ENCODE measurements at places on chromosomes 1 and 21. TPM values are rescaled to one million over a fixed set of nuclear protein-coding genes. Genes with fewer than 3 reads are reported as not detected.
A peak's percentile ranks its signal among the peaks of the same experiment; 100 is the strongest.

TENT5C gene
- 13.7 TPM for total RNA-seq

DNA sequence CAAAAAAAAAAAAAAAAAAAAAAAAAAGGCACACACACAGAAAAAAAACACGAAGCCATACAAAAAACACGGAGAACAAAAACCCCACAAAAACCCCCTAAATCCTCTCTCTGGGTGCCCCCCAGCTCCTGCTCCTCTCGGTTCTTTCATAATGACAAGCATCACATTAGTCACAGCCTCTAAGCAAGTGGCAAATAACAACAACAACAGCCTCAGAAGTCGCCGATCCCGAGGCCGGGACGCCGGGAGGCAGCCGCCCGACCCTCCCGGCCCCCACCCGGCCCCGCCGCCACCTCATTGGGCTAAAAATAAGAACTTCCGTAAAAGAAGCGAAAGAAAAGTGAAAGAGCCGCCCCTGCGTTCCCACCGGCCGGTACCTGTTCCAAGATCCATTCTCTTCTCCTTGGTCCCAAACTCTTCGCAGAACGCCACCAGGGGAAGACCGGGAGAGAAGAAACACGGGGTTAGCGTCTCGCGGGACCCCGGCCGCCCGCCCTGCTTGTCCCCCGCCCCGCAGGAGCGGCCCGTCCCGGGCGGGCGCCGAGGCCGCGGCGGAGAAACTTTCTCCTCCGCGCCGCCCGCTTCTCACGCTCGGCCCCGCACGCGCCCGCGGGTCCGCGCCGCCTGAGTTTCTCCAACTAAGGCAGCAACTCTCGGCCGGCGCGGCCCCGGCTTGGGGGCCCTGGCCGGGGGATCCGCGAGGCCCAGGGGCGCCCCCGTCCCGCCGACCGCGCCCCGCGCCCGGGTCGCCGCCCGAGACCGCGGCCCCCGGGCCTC lies 102.8 kb downstream of the CASZ1 start:
- H3K4me3 ChIP-seq: peak overlapping the region; percentile 86
- peaks cover 12% of the 10 kb centered on the region for H3K27me3 ChIP-seq
- peak; percentile 43 for DNase-seq
- peaks cover 25% of the 10 kb centered on the region for H3K4me1 ChIP-seq
- no peaks in the 10 kb centered on the region for H3K36me3 ChIP-seq
- peak overlapping the region; percentile 93 for H3K27ac ChIP-seq

DNA sequence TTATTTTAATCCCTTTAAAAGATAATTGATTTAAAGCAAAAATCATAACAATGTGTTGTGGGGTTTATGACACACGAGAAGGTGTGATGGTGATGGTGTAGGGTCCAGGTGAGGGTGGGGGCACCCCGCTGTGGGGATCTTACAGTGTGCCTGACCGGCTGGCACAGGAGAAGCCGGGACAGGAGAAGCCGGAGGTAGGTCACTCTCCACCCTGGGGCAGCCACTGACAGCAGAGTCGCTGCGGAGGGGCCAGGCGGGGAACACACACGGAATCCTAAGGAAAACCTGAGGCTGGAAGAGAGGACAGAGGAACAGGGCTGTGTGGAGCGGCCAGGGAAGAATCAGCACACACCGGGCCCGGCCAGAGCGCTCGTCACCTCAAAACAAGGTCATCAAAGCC lies 4.3 kb upstream of the LRRC3 start:
- no peaks in the 10 kb centered on the region for H3K36me3 ChIP-seq
- H3K4me1 ChIP-seq: peaks cover 8% of the 10 kb centered on the region
- H3K27me3 ChIP-seq: peaks cover 40% of the 10 kb centered on the region
- no peak overlapping the region for H3K4me3 ChIP-seq

GRCh38 chr1:216476341-216476740 lies 53.1 kb upstream of the USH2A start:
- no peak overlapping the region for H3K27ac ChIP-seq
- no peaks in the 10 kb centered on the region for H3K36me3 ChIP-seq
- no peak overlapping the region for H3K4me3 ChIP-seq
- no peaks in the 10 kb centered on the region for H3K4me1 ChIP-seq
- DNase-seq: no peak
- H3K27me3 ChIP-seq: no peaks in the 10 kb centered on the region

- H3K27me3 ChIP-seq: no peaks in the 10 kb centered on the region
- no peak for DNase-seq
- no peaks in the 10 kb centered on the region for H3K4me1 ChIP-seq
- H3K36me3 ChIP-seq: peaks cover 32% of the 10 kb centered on the region
Measured at GRCh38 chr1:53249706-53250105, 11.4 kb upstream of the MAGOH start.

DNA sequence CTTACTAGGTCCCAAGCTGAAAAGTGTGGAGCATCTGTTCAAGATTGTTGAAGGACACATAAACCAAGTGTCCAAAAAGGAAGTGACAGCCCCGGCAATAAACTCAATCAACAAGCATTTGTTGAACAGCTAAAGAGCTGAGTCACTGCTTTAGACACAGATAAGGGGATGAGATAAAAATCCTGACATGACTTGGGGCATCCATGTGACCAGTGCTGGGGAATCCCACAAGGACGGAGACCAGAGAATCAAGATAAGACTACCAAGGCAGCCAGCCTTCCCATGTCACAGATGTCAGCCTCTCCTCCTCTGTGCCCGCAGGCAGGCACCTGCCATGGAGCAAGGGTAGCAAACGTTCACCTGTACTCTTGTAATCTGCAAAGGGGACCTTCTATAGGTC lies 118.6 kb upstream of the KAZN start:
- no peak overlapping the region for H3K4me3 ChIP-seq
- H3K27ac ChIP-seq: no peak overlapping the region
- H3K27me3 ChIP-seq: no peaks in the 10 kb centered on the region
- H3K36me3 ChIP-seq: no peaks in the 10 kb centered on the region

PADI2 gene
- 0.23 TPM for total RNA-seq

RAB25 gene
- not detected for total RNA-seq

DNA sequence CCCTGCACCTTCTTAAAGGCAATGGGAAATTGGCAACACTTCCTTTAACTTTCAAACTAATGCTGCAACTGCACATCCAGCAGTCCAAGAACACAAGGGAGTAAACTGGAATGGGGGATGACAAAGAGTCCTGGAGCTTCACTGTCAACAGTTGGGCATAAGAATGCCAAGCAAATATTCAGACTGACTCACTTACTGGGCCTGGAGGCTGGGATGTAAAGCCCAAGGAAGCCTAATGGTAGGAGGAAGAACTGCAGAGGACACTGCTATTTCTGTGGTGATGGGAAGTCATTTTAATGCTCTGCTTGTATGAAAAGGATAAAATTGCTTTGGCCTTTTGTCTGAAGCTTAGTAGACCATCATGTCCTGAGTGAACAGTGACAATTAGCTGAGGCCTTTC lies 15.7 kb upstream of the DMRTA2 start:
- H3K4me1 ChIP-seq: no peaks in the 10 kb centered on the region
- H3K27ac ChIP-seq: no peak overlapping the region
- peaks cover 24% of the 10 kb centered on the region for H3K36me3 ChIP-seq
- H3K4me3 ChIP-seq: no peak overlapping the region

DNA sequence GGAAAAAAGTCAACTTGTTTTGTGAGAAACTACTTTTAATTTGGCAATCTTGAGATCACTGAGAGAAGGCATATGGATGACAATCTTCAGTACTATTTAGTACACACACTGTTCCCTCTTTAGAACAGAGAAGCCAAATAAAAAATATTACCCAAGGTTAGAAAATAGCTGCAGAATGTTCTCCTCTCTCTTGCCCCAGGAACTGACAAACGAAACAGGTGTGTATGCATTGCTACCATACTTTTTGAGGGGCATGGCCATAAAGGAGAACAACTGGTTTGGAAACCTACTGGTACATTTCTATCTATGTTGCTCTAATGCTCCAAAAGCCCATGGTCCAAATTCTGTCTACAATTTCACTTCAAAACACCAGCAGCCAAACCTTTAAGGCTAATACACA lies 5.7 kb downstream of the TOR1AIP2 start:
- no peak for DNase-seq
- H3K4me1 ChIP-seq: peaks cover 40% of the 10 kb centered on the region
- H3K27me3 ChIP-seq: no peaks in the 10 kb centered on the region
- H3K36me3 ChIP-seq: peaks cover 27% of the 10 kb centered on the region
- no peak overlapping the region for H3K27ac ChIP-seq
- no peak overlapping the region for H3K4me3 ChIP-seq

GRCh38 chr1:89574621-89575020 lies 50.0 kb downstream of the LRRC8B start:
- peaks cover 3% of the 10 kb centered on the region for H3K4me1 ChIP-seq
- H3K4me3 ChIP-seq: no peak overlapping the region
- no peak for DNase-seq
- H3K27me3 ChIP-seq: no peaks in the 10 kb centered on the region
- peaks cover 55% of the 10 kb centered on the region for H3K36me3 ChIP-seq

RGS8 gene
- total RNA-seq: not detected

DNA sequence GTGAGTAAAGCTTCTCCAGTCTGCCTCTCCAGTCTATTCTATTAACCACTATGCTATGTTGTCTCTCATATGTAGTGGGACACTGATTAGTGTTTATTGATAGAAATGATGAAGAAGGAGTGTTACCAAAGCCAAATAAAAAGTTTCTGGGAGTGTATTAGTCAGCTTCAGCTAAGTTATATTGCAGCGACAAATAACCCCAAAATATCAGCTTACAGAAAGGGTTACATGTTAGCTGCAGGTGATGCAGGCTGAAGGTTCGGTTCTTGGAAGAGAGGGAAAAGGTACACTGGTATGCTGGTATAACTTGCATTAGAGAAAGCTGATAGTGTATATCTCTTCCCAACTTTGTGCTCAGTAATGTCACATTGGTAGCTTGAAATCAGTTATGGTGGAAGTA lies 10.6 kb upstream of the AK2 start:
- no peak for DNase-seq
- H3K4me3 ChIP-seq: no peak overlapping the region
- H3K27ac ChIP-seq: no peak overlapping the region
- peaks cover 2% of the 10 kb centered on the region for H3K36me3 ChIP-seq
- H3K27me3 ChIP-seq: peaks cover 15% of the 10 kb centered on the region
- peaks cover 19% of the 10 kb centered on the region for H3K4me1 ChIP-seq

GRCh38 chr1:84749427-84749826 lies 59.2 kb upstream of the SSX2IP start:
- DNase-seq: no peak
- H3K4me1 ChIP-seq: peaks cover 7% of the 10 kb centered on the region
- H3K27ac ChIP-seq: no peak overlapping the region
- no peaks in the 10 kb centered on the region for H3K36me3 ChIP-seq

ATP1A4 gene
- not detected for total RNA-seq

LRIG2 gene
- 13.8 TPM for total RNA-seq

KCNA3 gene
- total RNA-seq: 73.3 TPM

DNA sequence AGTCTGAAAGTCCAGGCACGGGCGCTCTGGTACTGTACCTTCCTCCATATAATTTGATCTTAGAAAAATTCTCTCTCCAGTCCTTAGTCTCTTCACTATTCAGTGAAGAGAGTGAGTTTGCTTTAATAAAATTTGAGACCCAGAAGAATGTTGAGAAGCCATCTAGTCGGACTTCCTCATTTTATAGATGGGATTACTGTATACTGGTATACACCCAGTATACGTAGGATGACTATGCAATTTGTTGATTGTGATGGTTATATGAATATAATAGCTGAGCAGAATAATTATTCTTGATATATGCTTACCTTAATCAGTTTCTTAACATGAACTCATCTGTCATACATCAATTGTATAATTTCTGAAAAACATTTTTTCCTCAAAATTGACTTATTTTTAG lies 328.0 kb upstream of the B3GALT2 start:
- H3K27ac ChIP-seq: no peak overlapping the region
- no peaks in the 10 kb centered on the region for H3K27me3 ChIP-seq
- no peak for DNase-seq
- H3K4me3 ChIP-seq: no peak overlapping the region

DNA sequence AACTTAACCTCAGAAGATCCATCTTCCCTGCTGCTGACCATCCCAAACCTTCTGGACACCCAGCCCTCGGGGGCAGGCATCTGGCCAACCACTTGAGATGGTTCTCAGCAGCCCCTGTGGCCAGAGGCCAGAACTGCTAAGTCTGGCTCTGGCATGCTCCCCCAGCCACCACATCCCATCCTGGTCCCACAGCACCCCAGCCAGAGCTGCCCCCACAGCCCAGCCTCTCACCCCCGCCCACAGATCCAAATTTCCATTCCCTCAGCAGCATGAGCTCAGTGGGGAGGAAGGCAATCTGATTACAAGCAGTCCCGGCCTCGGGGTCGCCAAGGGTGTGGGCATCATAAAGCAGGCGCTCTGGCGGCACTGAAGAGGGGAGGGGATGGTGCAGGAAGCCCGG lies 45.6 kb downstream of the GLIS1 start:
- no peak overlapping the region for H3K4me3 ChIP-seq
- peaks cover 2% of the 10 kb centered on the region for H3K4me1 ChIP-seq
- no peak overlapping the region for H3K27ac ChIP-seq

DNA sequence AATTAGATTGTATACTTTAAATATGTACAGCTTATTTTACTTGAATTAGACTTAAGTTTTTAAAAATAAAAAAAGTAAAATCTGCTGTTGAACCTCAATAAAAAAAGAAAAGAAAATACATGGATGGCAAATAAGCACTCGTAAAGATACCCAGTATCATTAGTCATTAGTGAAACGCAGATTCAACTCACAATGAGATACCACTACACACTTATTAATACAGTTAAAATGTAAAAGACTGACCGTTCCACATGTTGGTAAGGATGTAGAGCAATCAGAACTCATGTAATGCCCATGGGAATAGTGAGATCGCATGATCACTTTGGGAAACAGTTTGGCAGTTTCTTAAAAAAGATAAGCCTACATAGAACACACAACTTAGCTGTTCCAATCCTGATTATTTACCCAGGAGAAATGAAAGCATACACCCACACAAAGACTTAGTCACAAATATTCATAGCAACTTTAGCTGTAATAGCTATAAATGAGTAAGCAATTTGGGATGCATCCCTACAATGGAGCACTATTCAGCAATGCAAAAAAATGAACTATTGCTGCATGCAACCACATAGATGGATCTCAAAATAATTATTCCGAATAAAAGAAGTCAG lies 7.3 kb downstream of the SH2D1B start:
- peaks cover 5% of the 10 kb centered on the region for H3K27me3 ChIP-seq
- no peak overlapping the region for H3K27ac ChIP-seq
- H3K4me3 ChIP-seq: no peak overlapping the region
- DNase-seq: no peak

DNA sequence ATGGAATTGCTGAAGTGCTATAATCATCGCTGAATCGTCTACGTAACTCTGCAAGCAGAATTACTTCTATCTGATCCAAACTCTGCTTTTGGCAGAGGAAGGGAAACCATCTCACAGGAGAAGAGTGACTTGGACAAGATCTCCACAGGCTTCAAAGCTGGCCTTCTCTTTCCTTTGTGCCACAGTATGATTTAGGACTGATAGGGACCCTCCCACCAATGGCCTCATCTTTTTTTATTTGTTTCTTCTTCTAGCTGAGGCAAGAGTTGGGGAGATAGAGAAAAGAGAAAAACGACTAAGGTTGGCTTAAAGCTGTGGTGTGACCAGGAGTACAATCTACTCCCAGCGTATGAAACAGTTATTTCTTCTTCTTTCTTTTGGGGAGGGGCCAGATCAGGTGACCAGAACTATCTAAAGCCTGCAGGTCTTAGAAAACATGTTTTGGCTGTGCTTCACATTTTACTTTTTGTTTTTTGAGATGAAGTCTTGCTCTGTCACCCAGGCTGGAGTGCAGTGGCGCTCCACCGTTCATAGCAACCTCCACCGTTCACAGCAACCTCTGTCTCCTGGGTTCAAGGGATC lies 35.0 kb downstream of the ZNF496 start:
- no peaks in the 10 kb centered on the region for H3K27me3 ChIP-seq
- no peak overlapping the region for H3K27ac ChIP-seq
- H3K4me3 ChIP-seq: no peak overlapping the region
- peaks cover 11% of the 10 kb centered on the region for H3K4me1 ChIP-seq

GRCh38 chr1:183590244-183591191 lies at the start of gene NCF2:
NCF2 (minus strand) TSS chr1:183590459; CDS start chr1:183590329, 130 bp downstream.
- peak within 1 kb of the TSS; percentile 71 for H3K4me3 ChIP-seq
- peaks cover 5% of the 10 kb centered on the region for H3K27me3 ChIP-seq
